ENCODE measurements at places on chromosomes 1 and 21.

DNA sequence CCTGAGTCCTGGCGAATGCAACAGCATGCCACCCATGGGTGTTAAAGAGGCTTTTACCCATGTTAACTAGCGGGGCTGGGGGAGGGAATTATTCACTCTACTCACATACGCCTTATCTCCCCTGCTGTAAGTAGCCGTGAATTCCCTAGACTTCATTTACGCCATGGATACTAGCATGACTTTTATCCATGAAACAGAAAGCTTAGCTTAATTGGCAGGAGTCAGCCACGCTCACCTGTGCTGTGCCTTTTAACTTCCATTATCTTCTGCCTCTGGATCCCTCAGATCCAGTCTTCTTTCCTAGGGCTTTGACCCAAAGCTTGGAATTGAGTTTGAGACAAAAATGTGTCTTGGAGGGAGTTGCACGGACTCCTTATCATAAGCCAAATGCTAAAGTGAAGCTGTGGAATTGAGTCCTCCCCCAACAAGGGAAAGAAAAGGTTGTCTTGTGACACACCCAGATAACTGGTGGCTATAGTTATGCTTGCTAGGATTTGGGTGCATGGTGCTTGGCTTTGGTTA, 9.7 kb upstream of the NASP start:
- no peak for DNase-seq

DNA sequence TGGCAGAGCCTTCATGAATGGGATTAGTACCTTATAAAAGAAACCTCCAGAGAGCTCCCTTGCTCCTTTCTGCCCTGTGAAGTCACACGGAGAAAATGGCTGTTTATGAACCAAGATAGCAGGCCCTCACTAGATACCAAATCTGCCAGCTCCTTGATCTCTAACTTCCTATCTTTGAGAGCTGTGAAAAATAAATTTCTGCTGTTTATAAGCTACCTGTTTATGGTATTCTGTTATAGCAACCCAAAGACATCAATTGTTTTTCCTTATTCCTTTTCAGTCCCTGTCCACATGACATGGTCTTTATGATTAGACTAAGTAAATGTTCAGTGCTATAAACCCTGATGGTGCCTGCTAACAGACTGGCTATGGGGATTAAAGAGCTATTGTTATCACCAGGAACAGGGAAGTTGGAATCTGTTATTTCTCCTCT, 9.7 kb upstream of the STIL start:
- DNase-seq: no peak

DNA sequence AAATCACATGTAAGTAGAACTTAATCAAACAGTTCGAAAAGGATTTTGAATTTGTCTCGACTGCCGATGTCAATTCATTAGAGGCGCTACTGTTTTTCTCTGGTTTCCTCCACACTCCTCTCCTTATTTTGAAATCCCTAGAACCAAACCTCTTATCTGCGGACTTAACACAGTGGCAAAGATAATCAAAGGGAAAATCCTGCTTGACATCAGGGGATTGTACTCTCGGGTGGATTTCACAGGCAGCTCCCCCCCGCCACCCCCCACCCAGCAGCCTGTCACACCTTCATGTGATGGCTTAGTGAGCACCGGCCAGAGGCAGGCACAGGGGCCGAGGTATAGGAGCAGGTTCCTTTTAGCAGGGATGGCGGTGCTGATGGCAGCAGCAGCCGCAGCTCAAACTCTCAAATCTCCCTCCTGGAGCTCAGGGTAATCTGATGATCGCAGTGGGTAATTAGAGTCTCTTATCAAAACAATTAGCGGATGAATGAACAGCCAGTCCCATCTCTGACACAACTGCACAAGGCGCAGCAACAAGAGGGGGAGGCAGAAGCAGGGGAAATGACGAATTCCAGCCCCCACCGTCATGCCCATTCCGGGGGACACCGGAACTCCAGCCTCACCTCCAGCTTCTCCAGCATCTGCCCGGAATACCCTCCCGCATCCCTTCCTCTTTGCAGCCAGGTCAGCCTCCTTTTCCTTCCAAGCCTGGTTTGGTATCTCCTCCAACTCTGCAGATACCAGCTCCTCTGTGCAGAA, 80.3 kb downstream of the SSBP3 start:
- no peak for DNase-seq

GRCh38 chr1:15488371-15488770, 12.5 kb downstream of the CELA2B start:
- no peak for DNase-seq

DNA sequence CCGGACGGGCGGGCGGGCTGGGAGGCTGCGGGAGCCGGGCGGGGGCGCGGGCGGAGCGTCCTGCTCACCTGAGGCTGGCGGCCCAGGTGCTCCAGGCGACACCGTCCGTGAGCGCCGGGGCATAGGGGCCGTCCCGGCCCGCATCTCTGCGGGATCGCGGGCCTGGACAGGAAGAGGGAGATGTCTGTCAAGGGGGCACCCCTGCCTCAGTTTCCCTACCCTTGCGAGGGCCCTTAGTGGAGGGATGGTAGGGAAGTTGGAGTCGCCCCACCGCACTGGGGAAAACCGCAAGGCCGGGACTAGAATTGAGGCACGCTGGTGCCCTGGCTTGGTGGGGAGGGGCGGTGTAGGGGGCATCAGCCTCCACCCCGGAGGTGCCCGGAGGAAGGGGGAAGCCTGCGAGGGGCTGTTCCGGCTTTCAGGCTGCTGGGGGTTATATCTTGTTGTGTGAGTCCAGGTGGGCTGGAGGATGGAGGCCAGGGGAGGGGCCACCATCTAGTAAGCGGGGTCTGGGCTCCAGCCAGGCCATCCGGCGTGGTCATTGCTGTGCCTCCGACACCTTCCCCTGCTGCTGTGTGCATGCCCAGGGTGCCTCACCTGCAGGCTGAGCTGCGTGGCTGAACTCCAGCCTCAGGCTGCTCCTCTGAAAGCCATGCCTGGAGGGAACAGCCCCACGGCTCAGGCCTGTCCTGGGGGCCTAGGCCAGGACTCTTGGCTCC, 580 bp downstream of the VWA1 start:
- no peak for DNase-seq

- no peak for DNase-seq
Measured at GRCh38 chr1:151961833-151962232, 31.8 kb downstream of the S100A10 start.

GRCh38 chr1:197464044-197464443, 196.0 kb downstream of the CRB1 start:
- DNase-seq: no peak

GRCh38 chr1:53700776-53701175, 38.2 kb downstream of the GLIS1 start:
- DNase-seq: no peak

GRCh38 chr1:41149570-41149969, 92.5 kb downstream of the SCMH1 start:
- no peak for DNase-seq

DNA sequence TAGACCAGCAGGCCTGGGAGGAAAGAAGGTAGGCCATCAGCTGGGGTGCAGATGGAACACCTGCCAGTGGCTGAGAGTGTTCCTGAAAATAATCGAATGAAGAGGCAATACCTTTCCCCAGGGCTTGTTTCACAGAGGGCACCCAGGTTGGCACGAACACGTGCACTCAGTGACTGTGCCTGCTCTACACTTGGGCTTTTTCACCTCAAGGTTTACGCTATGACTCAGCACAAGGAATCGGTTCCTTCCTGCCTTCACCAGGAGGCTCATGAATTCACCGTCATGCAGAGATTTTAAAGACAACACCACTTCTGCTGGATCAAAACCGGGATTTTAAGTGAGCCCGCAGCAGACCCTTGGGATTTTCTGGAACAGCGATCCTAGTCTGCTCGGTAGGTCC, 118.5 kb upstream of the ADAR start:
- no peak for DNase-seq

- no peak for DNase-seq
Measured at GRCh38 chr21:39400173-39400572, 45.4 kb downstream of the LCA5L start.

DNA sequence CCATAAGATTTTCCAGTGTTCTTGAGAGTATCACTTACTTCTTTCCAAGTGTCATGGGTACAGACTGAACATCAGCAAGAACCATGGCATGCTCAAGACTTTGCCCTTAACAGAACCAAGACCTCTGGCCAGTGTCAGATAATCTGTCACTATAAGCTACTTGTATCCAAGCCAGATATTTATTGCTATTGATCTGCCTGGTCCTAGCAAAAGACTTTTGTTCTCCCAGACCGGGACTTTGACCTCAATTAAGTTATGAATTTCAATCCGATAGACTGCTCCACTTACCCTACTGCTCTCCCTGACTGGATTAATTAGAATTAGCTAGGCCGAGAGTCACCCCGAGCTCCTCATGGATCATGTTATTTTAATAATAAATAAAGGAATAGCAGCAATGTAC, 129.6 kb downstream of the ACBD6 start:
- DNase-seq: no peak

- DNase-seq: no peak
Measured at GRCh38 chr1:55631509-55631908, 416.3 kb upstream of the USP24 start.

- DNase-seq: no peak
Measured at GRCh38 chr1:223842784-223843183, 3.0 kb downstream of the TP53BP2 start.
